ENCODE measurements at places on chromosomes 2 and 18. TPM values are rescaled to one million over a fixed set of nuclear protein-coding genes. Genes with fewer than 3 reads are reported as not detected.

The MOCOS gene
- total RNA-seq, result 0.39 TPM

The TNFAIP6 gene
- not detected for total RNA-seq

The KRTCAP3 gene
- 8.2 TPM for total RNA-seq

The GALNT3 gene
- total RNA-seq, result 13.7 TPM

The AQP12A gene
- total RNA-seq, result not detected

The CYP26B1 gene
- 85.6 TPM for total RNA-seq

The SPTBN1 gene
- total RNA-seq, result 600 TPM

The RIT2 gene
- total RNA-seq, result not detected

The ERBB4 gene
- not detected for total RNA-seq

The DYNAP gene
- not detected for total RNA-seq

The AGPS gene
- total RNA-seq, result 30.8 TPM

The HOXD9 gene
- not detected for total RNA-seq

The POTEI gene
- total RNA-seq, result not detected

The MAL gene
- total RNA-seq, result 0.76 TPM

The ERICH2 gene
- not detected for total RNA-seq

The CIB4 gene
- total RNA-seq, result not detected

The CLHC1 gene
- 8.1 TPM for total RNA-seq

The HTR2B gene
- total RNA-seq, result under 0.01 TPM

The PSTPIP2 gene
- total RNA-seq, result 9.2 TPM

The SH2D6 gene
- total RNA-seq, result under 0.01 TPM

Measured in placental epithelial cell (primary cell).